ENCODE measurements at places on chromosomes 7 and 10. TPM values are rescaled to one million over a fixed set of nuclear protein-coding genes. Genes with fewer than 3 reads are reported as not detected.

Gene CPVL
- polyA plus RNA-seq, result 3.2 TPM

Gene DYDC2
- not detected for polyA plus RNA-seq

Gene AMPH
- polyA plus RNA-seq, result 1.3 TPM

Gene NUDT5
- polyA plus RNA-seq, result 12.4 TPM

Gene CH25H
- 1.8 TPM for polyA plus RNA-seq

Gene UBN2
- polyA plus RNA-seq, result 3.1 TPM

Gene AZGP1
- polyA plus RNA-seq, result 17.0 TPM

Gene EEPD1
- 4.4 TPM for polyA plus RNA-seq

Gene TLX1
- polyA plus RNA-seq, result 0.52 TPM

Gene VENTX
- polyA plus RNA-seq, result 0.48 TPM

Gene TMEM140
- 13.3 TPM for polyA plus RNA-seq

Gene SERPINE1
- 4.5 TPM for polyA plus RNA-seq

Gene PPP1R17
- polyA plus RNA-seq, result not detected

Gene ADAM8
- 0.50 TPM for polyA plus RNA-seq

Gene ACTL6B
- polyA plus RNA-seq, result not detected

Gene GPER1
- polyA plus RNA-seq, result 3.6 TPM

Gene IL2RA
- 0.18 TPM for polyA plus RNA-seq

Gene SUPV3L1
- polyA plus RNA-seq, result 53.5 TPM

Gene GRID2IP
- polyA plus RNA-seq, result 0.05 TPM

Gene RGR
- polyA plus RNA-seq, result 2.2 TPM

Gene CTNNA3
- polyA plus RNA-seq, result 4.5 TPM

Gene GRM3
- polyA plus RNA-seq, result 0.05 TPM

Gene AKR1C1
- polyA plus RNA-seq, result 99.1 TPM

Gene OR6B1
- polyA plus RNA-seq, result not detected

Gene PDLIM1
- 211 TPM for polyA plus RNA-seq

Gene C7orf33
- not detected for polyA plus RNA-seq

Gene PDGFA
- polyA plus RNA-seq, result 18.3 TPM

Gene TMEM184A
- polyA plus RNA-seq, result 0.38 TPM

Gene PLXDC2
- polyA plus RNA-seq, result 5.5 TPM

Gene TRIM4
- polyA plus RNA-seq, result 7.6 TPM

Gene C10orf90
- not detected for polyA plus RNA-seq

Gene GALNT17
- polyA plus RNA-seq, result 7.8 TPM

Gene RADIL
- polyA plus RNA-seq, result 4.7 TPM

Gene ACHE
- polyA plus RNA-seq, result 11.3 TPM

Gene TNS3
- 19.7 TPM for polyA plus RNA-seq

Gene OR9A2
- not detected for polyA plus RNA-seq

Gene TMEM213
- not detected for polyA plus RNA-seq

Gene PTN
- 51.0 TPM for polyA plus RNA-seq

Gene C10orf67
- polyA plus RNA-seq, result 0.27 TPM

Gene OR2A1
- polyA plus RNA-seq, result 0.02 TPM

Gene TMEM236
- 0.27 TPM for polyA plus RNA-seq

Gene TCAF2
- 0.41 TPM for polyA plus RNA-seq

Gene SLC13A1
- polyA plus RNA-seq, result not detected

Gene ING3
- polyA plus RNA-seq, result 9.7 TPM

Data from right cardiac atrium (tissue), 5 donors.